ENCODE measurements at places on chromosomes 1 and 21.

- DNase-seq = no peak
These were observed 50.1 kb downstream of the RASAL2 start for GRCh38 chr1:178143730-178144690.

- no peak for DNase-seq
These were observed 109.6 kb downstream of the PLPP3 start for GRCh38 chr1:56469640-56470371.

DNA sequence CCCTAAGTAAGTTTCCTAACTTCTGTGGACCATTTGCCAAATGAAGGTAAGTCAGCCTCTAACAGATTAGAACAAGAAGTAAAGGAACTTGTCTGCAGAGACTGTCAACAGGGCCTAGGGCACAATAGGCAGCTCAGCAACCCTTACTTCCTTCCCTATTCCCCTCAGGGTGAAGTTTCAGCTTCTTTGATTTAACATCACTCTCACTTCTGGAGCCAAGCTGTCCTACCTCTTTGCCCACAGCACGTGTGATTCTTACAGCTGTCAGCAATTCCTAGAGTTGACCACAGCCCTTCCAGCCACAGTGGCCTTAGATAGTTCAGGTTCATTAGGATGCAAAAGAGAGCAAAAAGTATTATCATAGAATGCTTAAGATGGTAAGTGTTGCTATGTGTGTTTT lies 7.6 kb upstream of the EIF4G3 start:
- DNase-seq = no peak

GRCh38 chr1:78035121-78035520 lies 10.6 kb upstream of the GIPC2 start:
- no peak for DNase-seq
